Prostate gland (tissue), 2 donors: ENCODE measurements at places on chromosomes 1 and 21. TPM values are rescaled to one million over a fixed set of nuclear protein-coding genes. Genes with fewer than 3 reads are reported as not detected.

Gene CAPN2
- 88.5 TPM for total RNA-seq

- no peaks in the 10 kb centered on the region for H3K36me3 ChIP-seq
- H3K27ac ChIP-seq: no peak overlapping the region
- H3K4me3 ChIP-seq: no peak overlapping the region
- no peaks in the 10 kb centered on the region for H3K27me3 ChIP-seq
These were observed 157.2 kb downstream of the S1PR1 start for GRCh38 chr1:101394041-101394440.

GRCh38 chr1:30988045-30988444 lies 77.5 kb downstream of the PUM1 start:
- no peaks in the 10 kb centered on the region for H3K27me3 ChIP-seq
- no peak overlapping the region for H3K27ac ChIP-seq
- no peak overlapping the region for H3K4me3 ChIP-seq

GRCh38 chr21:24995216-24995615 lies 612.1 kb downstream of the MRPL39 start:
- no peaks in the 10 kb centered on the region for H3K27me3 ChIP-seq
- DNase-seq: no peak
- H3K4me1 ChIP-seq: no peaks in the 10 kb centered on the region
- no peaks in the 10 kb centered on the region for H3K36me3 ChIP-seq
